Dermis microvascular lymphatic vessel endothelial cell (primary cell): ENCODE measurements at places on chromosomes 1 and 21. TPM values are rescaled to one million over a fixed set of nuclear protein-coding genes. Genes with fewer than 3 reads are reported as not detected.

The IFI6 gene
- total RNA-seq = 21.8 and 48.8 TPM in 2 replicates

DNA sequence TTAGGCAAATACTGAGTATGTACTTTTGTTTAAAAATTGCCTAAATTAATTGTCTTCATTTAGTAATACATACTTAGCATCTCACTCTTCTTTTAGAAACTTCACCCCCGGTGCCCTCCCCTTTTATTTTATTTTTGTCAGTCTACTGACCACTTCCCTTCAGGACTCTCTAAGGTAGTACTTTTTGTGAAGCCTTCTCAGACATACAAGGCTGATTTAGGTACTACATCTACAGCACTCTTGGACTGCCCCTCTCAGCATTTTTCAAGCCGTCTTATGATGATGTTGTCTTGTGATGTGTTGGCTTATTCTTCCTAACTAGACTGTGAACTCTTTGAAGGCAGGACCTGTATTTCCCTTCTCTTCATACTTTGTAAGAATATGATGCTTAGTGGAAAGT lies 24.7 kb downstream of the RPS6KC1 start:
- no peak for DNase-seq

The SHE gene
- total RNA-seq = 69.1 and 86.5 TPM in 2 replicates

DNA sequence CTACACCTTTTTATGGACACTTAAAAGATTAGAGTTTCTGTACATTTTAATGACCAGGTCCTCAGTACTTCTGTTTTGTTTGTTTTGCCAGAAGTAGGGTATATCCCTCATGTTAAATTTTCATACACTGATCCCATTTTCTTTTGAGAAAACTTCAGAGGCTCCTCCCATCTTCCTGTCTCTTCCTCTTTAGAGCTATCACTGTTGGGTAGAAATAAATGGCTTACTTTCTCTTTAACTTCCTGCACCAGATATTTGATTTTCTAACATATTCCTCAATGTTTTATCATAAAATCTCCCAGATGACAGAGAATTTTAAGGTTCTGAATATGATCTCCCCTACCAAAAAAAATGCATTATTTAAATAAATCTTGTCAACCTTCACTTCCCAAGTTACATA lies 23.4 kb downstream of the VAV3 start:
- no peak for DNase-seq

The HHIPL2 gene
- total RNA-seq = not detected in 2 replicates

GRCh38 chr1:94417728-94417977 lies 536 bp upstream of the ABCD3 start:
- no peak for DNase-seq

DNA sequence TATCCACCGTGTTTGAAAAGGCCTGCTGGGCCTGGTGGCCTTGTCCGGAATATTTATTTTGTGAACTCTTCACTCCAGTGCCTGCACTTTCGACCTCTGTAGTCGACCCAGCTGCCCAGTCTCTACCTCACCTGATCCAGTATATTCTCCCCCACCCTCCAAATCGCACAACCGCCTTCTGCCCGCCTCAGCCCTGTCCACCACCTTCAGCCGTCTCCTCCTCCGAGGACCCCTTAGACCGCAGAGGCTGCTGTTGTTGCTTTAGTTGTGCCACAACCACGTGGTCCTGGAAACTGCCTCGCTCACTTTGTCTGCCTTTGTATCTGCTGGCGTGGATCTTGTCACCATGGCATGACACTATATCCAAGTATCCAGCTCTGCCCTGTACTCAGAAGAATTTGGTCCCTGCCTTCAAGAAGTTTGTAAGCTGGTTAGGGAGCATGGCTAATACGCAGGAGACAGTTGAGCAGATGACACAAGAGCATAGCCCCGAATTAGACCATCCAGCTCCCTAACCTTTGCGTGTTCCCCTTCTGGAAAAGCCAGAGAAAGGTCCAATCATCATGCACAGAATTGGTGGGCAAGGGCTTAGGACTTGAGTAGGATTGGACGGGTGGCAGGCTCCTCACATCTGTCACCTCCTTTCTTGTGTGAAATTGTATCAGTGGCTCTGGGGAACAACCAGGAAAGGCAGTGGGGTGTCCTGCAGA lies 1.5 kb downstream of the PHGDH start:
- DNase-seq = no peak

The PLPPR4 gene
- total RNA-seq = under 0.01 TPM in 1 of 2 replicates, not detected in the other

- DNase-seq = no peak
These were observed 43.1 kb downstream of the WARS2 start for GRCh38 chr1:119097380-119097779.

DNA sequence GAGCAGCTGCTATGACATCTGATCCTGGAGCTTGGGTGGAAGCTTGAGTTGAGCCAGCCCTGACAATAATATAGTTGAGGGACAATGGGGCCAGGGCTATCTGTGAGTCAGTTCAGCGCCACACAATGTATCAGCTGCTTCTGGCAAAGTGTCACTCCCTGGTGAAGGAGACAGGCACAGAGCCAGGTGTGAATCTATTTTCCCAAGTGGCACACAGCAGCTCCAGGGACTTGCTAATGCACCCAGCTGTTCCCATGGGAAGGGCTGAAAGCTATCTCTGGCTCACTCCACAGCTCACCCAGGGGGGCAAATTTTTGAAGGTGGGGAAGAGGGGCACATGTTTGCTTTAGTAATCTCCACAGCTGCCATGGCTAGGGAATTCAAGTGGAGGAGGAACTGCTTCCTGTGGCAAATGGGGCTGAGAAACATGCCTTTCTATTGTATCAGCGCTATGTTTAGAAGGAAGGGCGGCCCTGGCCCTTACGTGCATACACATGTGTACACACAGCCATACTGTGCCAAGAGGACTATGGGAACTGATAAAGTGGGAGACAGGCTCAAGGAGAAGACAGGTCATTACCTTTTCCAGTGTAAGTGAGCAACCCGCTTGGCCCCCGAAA lies 2.2 kb downstream of the CYB5R1 start:
- no peak for DNase-seq

DNA sequence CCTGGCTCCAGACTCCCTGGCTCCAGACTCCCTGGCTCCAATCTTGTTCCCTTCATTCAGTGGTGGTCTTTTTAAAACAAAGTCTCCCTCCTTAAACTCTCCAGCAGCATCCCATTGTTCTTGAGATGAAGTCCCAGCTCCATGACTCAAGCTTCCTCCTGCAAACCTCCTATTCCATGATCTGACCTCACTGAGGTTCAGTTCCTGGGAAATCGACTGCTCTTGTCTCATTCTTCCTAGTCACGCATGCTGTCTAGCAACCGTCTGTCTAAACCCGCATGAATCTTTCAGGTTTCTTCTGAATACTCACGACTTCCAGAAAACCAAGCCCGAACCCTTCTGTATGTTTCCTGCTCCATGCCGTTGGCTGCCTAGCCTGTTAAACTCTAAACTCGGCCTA lies 91.9 kb downstream of the RAVER2 start:
- DNase-seq = peak; percentile 87

The TMEM52 gene
- total RNA-seq = 0.13 TPM in 2 replicates

GRCh38 chr1:7424352-7424890 lies 346.7 kb upstream of the VAMP3 start:
- no peak for DNase-seq

The GJA9 gene
- total RNA-seq = not detected in 2 replicates

GRCh38 chr1:23555270-23555985 lies 3.9 kb downstream of the ID3 start:
- DNase-seq = peak; percentile 82

GRCh38 chr21:42213082-42213774 lies 5.7 kb upstream of the ABCG1 start:
- no peak for DNase-seq

The ARMH1 gene
- 0.13 TPM in 1 of 2 replicates, not detected in the other for total RNA-seq

The PIGM gene
- total RNA-seq = 2.3 and 3.5 TPM in 2 replicates

The IVL gene
- total RNA-seq = not detected in 2 replicates
